Activated B cell treated with CpG ODN at 0.5 μM for 24 hours (primary cell): ENCODE measurements at places on chromosomes 5 and 9. TPM values are rescaled to one million over a fixed set of nuclear protein-coding genes. Genes with fewer than 3 reads are reported as not detected.

GRCh38 chr9:5714501-5715401 lies 85.8 kb downstream of the RIC1 start:
- DNase-seq = no peak

- DNase-seq = no peak
Measured at GRCh38 chr5:72160959-72161358, 53.7 kb downstream of the MAP1B start.

GRCh38 chr5:168263121-168263520 lies 28.3 kb upstream of the WWC1 start:
- DNase-seq = no peak

DNA sequence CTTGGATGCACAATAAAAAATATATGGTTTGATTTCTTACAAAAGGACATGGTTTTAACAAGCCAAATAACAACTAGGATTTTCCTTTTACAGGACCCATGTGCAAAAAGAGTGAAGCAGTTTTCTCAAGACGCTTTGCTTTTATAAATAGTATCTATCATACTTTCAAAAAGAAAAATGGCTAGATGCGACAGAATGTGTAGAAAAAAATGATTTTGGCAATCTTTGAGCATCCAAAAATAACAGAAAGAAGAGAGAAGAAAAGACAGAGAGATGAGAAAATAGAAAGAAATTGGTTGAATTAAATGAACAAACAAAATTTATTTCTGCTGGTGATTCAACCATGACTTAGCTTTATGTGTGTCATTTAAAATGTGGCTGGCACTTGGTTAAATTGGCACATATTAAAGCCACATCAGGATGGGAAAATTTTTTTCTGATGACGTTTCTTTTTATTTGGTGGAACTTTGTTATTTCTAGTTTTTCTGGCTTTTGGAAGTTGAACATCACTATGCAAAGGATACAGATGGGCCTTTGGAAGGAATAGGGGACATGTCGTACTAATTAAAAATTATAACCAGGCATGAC lies 35.6 kb upstream of the NREP start:
- no peak for DNase-seq

- DNase-seq = no peak
Measured at GRCh38 chr5:138033907-138034306, 1.0 kb upstream of the FAM13B start.

FBP2 gene
- not detected in 2 replicates for total RNA-seq

- DNase-seq = no peak
Measured at GRCh38 chr5:75351139-75351926, 14.3 kb downstream of the HMGCR start.

FOXD4L6 gene
- total RNA-seq = not detected in 2 replicates

GRCh38 chr5:1314564-1314982 lies 19.7 kb upstream of the TERT start:
- DNase-seq = peak; percentile 13

DNA sequence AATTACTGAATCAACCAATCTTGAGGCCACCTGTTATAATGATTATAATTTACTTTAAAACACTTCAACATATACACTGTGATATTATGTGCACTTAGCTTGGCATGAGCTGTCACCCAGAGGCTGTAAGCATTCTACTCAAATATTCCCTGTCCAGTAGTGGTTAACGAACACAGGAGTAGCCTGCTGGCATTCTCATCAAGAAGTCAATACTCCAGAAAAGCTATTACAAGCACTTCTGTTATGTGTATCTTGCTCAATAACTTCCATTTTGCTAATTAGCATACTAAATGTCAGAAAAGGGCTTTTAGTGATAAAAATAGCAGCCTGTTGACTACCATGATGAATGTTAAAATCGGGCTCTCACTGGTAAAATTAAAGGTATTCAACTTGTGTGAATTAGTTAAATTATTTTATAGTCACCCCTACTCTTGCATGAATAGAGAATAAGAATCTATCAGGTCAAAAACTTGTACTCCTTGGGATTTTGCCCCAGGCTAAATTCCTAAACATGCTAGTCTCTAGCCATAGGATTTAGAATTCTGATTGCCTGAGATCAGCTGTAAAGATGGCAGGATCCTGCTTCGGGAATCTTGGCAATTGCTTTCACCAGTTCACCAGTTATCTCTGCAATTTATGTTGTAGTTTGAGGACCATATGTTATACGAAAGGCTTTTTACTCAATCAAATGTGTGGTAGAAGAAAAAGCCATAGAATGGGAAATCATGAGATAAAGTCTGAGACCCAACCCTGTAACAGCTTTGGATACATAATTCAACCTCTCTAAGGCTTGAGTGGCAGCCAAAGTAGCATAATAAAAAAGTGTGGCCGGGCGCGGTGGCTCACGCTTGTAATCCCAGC lies 43.4 kb upstream of the PAM start:
- no peak for DNase-seq

- no peak for DNase-seq
Measured at GRCh38 chr9:13386935-13387733, 107.6 kb upstream of the MPDZ start.

DNA sequence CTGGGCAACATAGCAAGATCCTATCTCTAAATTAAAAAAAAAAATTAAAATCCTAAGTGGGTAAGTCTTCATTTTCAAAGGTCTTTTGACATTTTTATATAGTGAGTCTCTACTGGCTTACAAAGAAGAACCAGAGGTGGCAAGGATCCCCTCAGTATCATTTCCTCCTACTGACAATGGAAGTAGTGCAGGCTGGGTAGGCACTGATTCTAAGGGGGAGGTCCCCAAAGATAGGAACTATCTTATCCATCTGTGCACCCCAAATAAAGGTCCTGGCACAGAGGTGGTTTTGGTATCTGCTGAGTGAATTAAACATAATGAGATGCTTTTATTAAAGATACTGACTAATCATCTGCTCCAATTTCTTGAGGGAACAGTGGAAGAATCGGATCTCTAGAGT lies 4.2 kb downstream of the FAM193B start:
- DNase-seq = no peak

DNA sequence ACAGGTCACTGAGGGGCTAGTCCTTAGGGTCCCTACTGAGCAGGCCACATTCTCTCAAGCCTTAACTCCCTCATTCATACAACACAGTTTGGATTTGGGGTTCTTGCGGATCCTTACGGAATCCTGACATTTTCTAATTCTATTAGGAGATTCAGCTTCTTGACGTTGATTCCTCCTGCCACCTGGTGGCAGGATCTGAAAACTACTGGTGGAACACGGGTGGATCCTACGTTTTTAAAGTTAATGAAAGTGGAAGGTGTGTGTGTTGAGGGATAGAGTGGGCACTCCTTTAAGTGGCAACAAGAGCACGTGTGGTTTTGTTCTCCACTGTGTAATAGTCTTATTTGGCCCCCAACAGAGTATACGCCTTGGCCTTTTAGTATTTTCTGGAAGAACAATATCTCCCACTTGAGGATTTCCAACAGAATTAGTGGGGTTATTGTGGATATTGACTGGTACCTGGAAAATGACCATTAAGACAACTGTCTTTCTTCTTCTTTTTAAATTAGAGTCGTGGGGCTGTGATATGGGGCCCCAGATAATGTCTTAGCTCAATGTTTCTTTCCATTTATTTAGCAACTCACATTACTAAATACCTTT lies 25.2 kb downstream of the SLC28A3 start:
- peak; percentile 22 for DNase-seq

DNA sequence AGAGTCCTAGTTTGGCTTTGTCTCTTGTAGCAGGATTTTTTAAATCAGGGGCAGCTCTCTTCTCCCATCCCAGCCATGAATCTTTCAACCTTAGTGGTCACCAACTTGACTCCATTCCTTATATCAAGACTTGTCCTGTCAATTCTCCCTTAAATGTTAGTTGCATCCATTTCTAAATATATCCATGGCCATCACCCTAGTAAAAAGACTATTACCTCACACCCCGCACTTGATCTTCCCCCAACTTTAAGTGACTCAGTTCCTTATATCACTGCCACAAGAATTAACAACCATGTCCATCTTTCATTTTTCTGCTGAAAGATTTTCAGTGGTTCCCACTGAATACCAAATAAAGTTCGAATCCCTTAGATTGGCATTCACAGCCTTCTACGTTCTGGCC lies 67.0 kb downstream of the STX17 start:
- DNase-seq = no peak

DNA sequence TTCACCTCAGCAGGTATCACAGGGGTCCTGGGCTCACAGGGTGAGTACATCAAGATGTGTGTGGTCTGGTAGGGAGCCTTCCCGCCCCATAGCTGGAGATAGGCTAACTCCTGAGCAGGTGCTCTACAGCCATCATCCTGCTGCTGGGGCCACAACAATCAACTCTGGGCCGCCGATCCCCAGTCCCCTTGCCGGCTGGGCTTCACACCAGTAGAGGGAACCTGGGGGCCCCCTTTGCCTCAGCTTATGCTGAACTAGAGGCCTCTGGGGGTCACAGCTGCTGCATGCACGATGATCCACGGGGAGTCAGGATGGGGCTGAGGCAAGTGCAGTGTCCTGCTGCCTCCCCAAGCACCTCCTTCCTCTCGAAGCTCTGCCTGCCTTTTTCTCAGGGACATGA lies 46.5 kb downstream of the IRF1 start:
- DNase-seq = no peak

DNA sequence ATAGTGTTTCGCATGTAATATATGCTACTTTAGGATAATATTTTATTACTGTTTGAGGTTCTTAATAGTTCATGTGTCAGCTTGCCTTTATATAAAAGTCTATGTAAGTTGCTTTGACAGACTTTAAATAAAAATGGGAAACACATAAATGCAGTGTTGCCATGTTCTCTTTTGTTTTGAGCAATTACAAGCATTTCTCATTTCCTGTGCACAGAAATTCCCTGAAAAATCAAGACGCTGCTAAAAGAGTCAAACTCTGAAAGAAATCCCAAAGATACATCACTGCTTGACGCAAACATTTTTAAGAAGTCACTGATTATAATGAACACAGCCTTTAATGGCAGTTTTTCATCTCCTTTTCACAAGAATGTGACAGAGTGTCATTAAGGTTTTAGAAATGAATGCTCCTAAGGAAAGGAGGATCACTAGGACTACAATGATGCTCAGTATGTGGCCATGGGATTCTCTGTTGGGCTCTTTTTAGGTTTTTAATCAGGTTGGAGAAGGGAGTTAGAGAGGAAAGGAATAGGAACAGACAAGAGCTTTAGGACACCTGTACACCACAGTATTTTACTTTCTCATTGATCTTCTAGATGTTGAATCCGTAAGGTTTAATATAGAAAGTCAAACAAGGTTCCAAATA lies 29.4 kb downstream of the ZCCHC7 start:
- DNase-seq = no peak

GOLGA1 gene
- total RNA-seq = 11.8 and 14.0 TPM in 2 replicates

ELOVL7 gene
- total RNA-seq = 0.32 and 0.69 TPM in 2 replicates

SLC1A1 gene
- total RNA-seq = 1.4 and 2.0 TPM in 2 replicates

- no peak for DNase-seq
Measured at GRCh38 chr9:96875461-96876142, 21.3 kb upstream of the ZNF782 start.

- DNase-seq = no peak
Measured at GRCh38 chr5:119902593-119902992, 273.2 kb downstream of the FAM170A start.

DNA sequence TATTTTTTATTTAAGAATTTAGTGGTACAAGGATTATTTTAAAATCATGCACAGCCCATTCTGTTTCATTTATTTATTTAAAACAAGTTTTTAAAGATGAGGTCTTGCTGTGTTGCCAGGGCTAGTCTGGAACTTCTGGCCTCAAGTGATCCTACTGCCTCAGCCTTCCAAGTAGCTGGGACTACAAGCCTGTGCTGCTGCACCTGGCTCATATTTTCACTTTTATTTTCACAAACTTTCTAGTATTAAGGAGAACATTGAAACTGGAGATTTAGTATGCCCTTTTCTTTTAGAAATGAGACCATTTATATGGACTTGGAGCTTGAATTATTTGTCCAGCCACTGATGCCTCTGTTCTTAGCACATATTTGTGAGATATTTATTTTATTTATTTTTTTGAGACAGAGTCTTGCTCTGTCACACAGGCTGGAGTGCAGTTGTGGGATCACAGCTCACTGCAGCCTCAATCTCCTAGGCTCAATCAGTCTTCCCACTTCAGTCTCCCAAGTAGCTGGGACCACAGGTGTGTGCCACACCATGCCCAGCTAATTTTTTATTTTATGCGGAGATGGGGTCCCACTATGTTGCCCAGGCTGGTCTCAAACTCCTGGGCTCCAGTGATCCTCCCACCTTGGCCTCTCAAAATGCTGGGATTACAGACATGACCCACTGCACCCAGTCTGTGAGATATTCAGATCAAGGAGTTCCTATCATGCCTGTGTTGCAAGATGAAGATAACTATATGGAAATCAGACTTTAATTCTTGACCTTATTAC lies 7.4 kb downstream of the DMXL1 start:
- DNase-seq = no peak

NTRK2 gene
- total RNA-seq = 0.07 and 0.10 TPM in 2 replicates

- no peak for DNase-seq
Measured at GRCh38 chr5:58241389-58241788, 218.5 kb downstream of the PLK2 start.

DNA sequence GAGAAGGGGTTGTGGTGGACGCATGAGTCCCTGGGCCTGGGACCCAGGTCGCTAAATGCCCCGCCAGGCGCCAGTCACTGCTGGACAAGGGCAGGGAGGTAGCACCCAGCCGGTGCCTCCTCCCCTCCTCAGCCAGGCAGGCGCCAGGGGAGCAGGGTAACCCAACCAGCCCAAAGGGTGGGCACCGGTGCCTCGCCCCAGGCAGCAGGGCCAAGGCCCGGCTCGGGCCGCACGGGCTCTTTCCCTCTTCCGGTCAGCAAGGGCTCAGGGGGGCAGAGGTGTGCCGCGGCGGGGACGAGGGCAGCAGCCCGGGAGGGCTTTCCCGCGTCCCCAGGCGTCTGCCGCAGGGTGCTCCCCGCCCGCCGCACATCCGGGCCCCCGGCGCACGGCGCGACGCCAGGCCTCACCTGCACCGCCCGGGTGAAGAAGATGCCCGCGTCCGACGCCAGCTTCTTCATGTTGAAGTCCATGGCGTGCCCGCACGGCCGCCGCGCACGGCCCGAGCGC lies 393 bp downstream of the SH3GLB2 start:
- DNase-seq = no peak

GRCh38 chr5:39779831-39780230 lies 355.1 kb upstream of the DAB2 start:
- DNase-seq = no peak
